ENCODE measurements at places on chromosomes 4 and X.

GRCh38 chrX:53004811-53005210, 43.8 kb upstream of the GPR173 start:
- no peak for DNase-seq

GRCh38 chr4:67581208-67581857, 22.8 kb downstream of the STAP1 start:
- no peak for DNase-seq

- no peak for DNase-seq
Measured at GRCh38 chr4:1578251-1578773, 105.8 kb downstream of the FAM53A start.

- no peak for DNase-seq
Measured at GRCh38 chr4:74583089-74583700, 138.3 kb downstream of the AREG start.

DNA sequence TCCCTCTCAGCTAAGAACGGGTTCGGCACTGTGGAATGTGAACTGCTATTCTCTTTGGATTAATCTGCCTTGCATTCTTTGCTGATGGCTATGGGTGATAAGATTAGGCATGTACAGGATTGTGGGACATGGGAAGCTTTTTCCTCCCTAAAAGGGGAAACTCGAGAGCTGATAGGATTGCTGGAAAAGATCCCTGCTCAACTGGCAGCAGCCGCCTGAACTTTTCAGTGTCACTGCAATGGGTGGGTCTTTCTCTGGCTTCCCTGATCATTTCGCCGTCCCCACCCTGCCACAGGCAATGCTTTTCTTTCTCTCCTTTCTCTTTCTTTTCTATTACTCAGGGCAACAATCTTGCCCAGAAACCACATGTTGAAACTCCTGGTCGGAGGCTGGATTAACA, 20.5 kb downstream of the PAGE2 start:
- DNase-seq = no peak

- DNase-seq = no peak
Measured at GRCh38 chr4:179028321-179028720, 1586.1 kb upstream of the AGA start.

GRCh38 chr4:92104506-92104905, 199.3 kb upstream of the GRID2 start:
- no peak for DNase-seq

DNA sequence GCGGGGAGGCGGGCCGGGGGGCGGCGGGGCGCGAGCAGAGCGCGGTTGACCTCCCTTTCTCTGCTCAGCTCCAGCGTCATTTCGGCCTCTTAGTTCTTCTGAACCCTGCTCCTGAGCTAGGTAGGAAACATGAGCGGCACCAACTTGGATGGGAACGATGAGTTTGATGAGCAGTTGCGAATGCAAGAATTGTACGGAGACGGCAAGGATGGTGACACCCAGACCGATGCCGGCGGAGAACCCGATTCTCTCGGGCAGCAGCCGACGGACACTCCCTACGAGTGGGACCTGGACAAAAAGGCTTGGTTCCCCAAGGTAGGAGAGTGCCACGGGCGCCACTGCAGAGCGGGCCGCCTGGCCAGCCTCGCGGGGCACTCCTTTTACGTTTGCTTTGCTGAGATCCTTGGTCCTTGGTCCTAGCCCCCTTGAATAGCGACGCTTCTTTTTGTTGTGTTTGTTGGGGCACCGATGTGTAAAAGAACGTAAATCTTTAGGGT, at the start of gene HTATSF1:
Gene HTATSF1, plus strand, starts transcription at position 37 of the 497 bp plus-strand sequence. Its CDS starts 93 bp downstream, at position 130.
- DNase-seq = no peak

GRCh38 chr4:65193985-65194384, 476.3 kb downstream of the EPHA5 start:
- no peak for DNase-seq

Data from activated CD8-positive, alpha-beta memory T cell treated with anti-CD3 and anti-CD28 coated beads, Interleukin-2, amount 50 U/mL, for 4 hours (primary cell).